CD4-positive, alpha-beta T cell treated with Interferon alpha-2 for 1 hour (primary cell): ENCODE measurements at places on chromosomes 1 and 21.

GRCh38 chr1:5432436-5432835 is 559.8 kb downstream of the NPHP4 start:
- DNase-seq: no peak

DNA sequence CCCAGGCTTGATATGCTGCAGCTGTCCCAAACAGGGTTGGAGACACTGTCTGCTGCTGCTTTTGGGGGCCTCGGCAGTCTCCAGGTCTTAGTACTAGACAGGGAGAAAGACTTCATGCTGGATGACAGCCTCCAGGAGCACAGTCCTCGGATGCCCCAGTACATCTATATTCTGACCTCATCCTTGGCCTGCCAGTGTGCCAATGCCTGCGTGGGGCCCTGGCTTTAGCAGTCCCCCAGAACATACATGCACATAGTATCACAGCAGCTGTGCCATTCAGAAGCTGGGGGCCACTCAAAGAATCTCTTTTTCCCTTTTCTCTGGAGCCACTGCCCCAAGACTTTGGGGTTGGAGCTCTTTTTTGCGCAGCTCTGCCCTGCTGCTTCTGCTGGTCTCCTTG is 4.4 kb upstream of the ZSCAN20 start:
- DNase-seq: no peak

DNA sequence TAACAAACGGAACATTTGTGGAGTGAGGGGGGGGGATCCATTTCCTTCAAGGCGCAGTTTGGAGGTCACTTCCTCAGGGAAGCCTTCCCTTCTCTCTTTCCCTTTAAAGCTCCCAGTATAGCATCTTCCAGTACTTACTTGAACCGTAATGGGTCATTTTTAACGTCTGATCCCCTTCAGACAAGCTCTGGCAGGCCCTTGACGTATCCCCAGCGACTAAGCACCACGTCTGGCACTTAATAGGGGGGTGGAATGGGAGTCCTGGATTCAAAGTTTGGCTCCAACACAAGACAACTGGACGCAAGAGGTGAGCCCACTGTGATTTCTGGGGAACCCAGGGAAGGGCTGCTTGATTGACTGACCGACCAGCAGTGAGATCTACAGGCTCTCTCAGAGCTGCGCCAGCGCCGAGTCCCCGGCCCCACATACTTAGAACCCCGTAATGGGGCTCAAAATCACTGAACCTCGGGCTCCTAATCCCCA is 441 bp downstream of the YARS1 start:
- DNase-seq: no peak

- no peak for DNase-seq
Measured at GRCh38 chr1:183859831-183860230, 54.9 kb downstream of the RGL1 start.

DNA sequence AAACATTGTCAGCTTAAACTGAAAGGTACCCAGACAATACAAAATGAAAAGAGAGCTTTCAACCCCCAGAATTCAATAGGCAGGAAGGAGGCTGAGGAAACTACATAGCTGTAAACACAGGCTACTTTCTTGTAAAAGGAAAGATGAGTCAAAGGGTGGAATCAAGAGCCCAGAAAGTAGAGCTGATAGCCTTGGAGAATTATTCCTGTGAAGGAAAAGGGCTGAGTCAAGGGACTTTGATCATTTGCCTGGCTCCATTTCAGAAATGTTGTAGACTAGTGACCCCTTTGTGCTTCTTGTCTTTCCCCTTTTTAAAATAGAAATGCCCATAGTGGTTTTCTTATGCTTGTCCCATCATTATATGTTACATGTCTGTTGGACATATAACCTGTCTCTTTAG is 597.6 kb downstream of the ADGRL2 start:
- no peak for DNase-seq

GRCh38 chr1:65992165-65992821 is 199.6 kb downstream of the PDE4B start:
- no peak for DNase-seq

- DNase-seq: no peak
Measured at GRCh38 chr21:42111811-42112210, 40.7 kb downstream of the UMODL1 start.

- DNase-seq: peak; percentile 17
Measured at GRCh38 chr1:234613128-234613875, 3.3 kb upstream of the IRF2BP2 start.

- DNase-seq: no peak
Measured at GRCh38 chr1:100628631-100629081, 90.7 kb downstream of the GPR88 start.

DNA sequence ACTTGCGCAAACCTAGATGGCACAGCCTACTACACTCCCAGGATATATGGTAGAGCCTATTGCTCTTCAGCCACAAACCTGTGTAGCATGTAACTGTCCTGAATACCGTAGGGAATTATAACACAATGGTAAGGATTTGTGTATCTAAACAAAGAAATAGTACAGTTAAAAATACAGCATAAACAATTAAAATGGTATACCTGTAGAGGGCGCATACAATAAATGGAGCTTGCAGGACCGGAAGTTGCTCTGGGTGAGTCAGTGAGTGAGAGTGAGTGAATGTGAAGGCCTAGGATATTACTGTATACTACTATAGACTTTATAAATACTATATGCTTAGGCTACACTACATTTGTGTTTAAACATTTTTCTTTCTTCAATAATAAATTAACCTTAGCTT is 99.3 kb downstream of the PLD5 start:
- DNase-seq: no peak

- no peak for DNase-seq
Measured at GRCh38 chr1:21546122-21546825, 37.1 kb downstream of the ALPL start.
